ENCODE measurements at places on chromosomes 3 and 15. TPM values are rescaled to one million over a fixed set of nuclear protein-coding genes. Genes with fewer than 3 reads are reported as not detected.

GOLGA8Q gene
- total RNA-seq, result not detected

AGBL1 gene
- total RNA-seq, result not detected

SPINK8 gene
- not detected for total RNA-seq

GMNC gene
- total RNA-seq, result not detected

ECE2 gene
- total RNA-seq, result not detected

WDR72 gene
- 0.03 TPM for total RNA-seq

MKRN2OS gene
- not detected for total RNA-seq

DNA sequence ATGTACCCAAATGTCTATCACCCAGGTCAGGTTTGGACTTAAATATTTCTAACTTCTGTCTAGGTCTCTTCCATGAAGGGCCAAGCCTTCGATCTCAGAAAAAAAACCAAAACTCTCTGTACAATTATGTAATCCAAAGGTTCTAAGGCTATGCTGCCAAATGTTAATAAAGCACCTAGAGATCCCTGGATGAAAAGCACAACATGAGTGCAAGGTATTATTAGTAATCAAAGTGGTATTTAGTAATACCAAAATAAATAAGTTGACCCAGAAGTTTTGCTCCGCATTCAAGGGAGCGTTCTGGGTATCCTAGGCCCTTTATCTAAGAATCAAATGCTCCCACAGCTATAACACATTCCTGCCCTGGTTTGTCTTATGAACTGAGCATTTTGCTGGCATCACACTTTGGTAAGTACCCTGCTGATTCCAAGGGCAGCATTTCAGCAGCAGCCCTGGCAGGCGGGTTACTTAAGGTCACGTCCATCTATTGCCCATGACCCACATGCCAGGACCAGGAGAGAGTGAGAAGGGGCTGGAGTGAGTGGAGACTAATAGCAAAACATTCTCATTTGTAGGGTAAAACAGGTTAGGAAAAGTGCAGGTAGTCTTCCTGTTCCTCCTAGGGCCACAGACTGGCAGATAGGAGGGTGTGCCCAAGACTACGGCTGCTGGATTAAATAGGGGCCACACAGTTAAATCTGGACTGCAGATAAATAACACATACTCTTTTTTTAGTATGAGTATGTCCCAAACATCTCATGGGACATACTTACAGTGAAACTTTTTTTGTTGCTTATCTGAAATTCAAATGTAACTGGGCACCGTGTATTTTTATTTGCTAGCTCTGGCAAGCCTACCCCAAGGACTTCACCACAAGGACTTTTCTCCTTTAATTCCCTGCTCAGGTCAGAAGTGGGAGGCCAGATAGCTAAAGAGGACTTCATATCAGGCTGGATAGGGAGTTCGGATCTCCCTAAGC, 76.0 kb upstream of the SNRK start:
- no peaks in the 10 kb centered on the region for H3K4me1 ChIP-seq
- H3K4me3 ChIP-seq, result no peak overlapping the region
- no peak overlapping the region for H3K27ac ChIP-seq
- no peak for DNase-seq
- H3K36me3 ChIP-seq, result no peaks in the 10 kb centered on the region

DNA sequence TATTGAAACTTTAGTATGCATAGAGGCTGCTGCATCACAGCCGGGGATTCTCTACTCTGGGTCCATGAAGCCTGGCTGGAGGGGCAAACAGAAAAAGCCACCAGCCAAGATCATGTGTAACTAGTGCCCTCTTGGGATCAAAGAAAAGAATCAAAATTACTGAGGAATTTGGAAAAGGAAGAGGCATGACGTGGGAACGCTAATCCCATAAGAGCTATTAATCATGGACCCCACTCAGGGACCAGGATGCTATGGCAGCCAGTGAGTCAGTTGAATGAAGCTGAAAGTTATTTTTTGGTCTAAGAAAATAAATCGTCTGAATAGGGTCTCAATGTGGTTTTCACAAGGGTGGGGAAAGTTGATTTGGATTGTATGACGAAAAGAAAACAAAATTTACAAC, 1165.1 kb downstream of the ROBO2 start:
- no peaks in the 10 kb centered on the region for H3K36me3 ChIP-seq
- no peak for DNase-seq
- no peaks in the 10 kb centered on the region for H3K27me3 ChIP-seq
- no peak overlapping the region for H3K27ac ChIP-seq
- no peak overlapping the region for H3K4me3 ChIP-seq
- H3K4me1 ChIP-seq, result no peaks in the 10 kb centered on the region

GRCh38 chr15:46312133-46312740, 677.4 kb downstream of the SQOR start:
- H3K4me1 ChIP-seq, result no peaks in the 10 kb centered on the region
- no peak overlapping the region for H3K27ac ChIP-seq
- H3K4me3 ChIP-seq, result no peak overlapping the region
- peak; percentile 11 for DNase-seq
- H3K27me3 ChIP-seq, result no peaks in the 10 kb centered on the region
- no peaks in the 10 kb centered on the region for H3K36me3 ChIP-seq

DNA sequence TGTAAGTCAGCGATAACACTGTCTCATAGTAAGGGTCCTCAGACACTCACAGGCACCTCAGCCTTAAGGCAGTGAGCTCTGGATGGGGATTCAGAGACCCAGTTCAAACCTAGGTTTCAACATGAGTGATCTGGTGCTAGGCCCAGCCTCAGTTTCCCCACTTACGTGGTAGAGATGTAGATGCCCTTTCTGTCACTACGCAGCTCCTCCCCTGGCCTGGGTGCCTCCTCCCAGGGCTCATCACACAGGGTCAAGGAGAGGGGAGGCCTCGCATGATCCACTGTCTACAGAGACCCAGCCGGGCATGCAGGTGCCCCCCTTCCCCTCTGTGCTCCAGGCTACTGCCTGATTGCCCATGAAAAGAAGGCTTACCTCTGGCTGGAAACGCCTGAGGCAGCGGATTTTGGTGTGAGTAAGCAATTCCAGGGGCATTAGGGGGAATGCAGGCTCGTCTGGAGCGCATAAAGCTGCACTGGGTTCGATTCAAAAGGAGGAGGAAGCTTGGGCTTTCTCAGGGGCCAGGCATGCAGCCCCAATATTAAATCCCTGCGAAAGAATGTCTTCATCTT, 69.8 kb upstream of the ANKRD34C start:
- no peaks in the 10 kb centered on the region for H3K4me1 ChIP-seq
- H3K27me3 ChIP-seq, result peaks cover 5% of the 10 kb centered on the region
- H3K36me3 ChIP-seq, result no peaks in the 10 kb centered on the region
- DNase-seq, result no peak
- no peak overlapping the region for H3K27ac ChIP-seq
- no peak overlapping the region for H3K4me3 ChIP-seq

DNA sequence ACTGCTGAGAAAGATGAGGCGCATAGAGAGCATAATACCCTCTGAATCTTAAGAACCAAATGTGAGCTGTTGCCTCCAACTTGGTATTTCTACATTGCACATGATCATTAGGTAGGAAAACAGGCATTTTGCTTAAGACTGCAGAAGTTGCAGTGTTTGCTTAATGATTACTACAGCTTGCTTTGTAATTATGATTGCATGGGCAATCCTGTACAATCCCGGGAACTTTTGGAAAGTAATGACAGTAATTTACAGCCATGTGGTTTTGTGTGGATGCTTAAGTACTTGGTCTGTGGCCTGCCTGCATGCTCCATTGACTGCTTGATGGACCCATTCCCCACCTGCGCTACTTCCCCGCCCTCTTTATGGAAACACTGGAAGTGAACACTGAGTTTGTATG, 301.1 kb downstream of the DIPK2A start:
- DNase-seq, result no peak
- H3K4me3 ChIP-seq, result no peak overlapping the region
- H3K27ac ChIP-seq, result no peak overlapping the region
- H3K36me3 ChIP-seq, result no peaks in the 10 kb centered on the region
- no peaks in the 10 kb centered on the region for H3K27me3 ChIP-seq

DNA sequence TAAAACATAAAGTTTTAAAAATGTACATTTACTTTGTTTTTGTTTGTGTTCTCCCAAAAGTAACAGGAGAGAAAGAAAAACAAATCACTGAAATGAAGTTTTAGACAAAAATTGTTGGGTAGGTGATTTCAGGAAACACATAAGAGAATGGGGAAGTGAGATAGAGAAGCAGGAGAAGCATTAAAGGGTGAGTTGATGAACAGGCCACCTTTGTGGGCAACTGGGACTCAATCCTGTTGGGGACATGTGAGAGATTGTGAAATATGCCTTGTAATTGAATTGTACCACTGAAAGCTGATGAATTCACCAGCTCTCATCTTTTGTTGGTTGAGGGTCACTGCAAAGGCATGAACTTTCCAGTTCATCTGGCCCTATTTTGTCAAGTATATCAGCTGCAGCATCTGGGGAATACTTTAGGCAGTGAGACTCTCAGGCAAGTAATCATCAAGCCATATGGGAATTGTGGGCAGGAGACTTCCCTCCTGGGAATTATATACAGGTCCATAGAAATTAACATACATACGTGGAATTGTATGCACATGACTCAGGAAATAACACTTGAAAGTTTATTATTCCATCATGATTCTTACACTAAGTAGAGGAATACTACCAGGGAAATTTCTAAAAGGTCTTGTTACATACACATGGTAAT, 181.0 kb downstream of the ZBBX start:
- no peaks in the 10 kb centered on the region for H3K36me3 ChIP-seq
- DNase-seq, result peak; percentile 3
- H3K4me1 ChIP-seq, result no peaks in the 10 kb centered on the region

DNA sequence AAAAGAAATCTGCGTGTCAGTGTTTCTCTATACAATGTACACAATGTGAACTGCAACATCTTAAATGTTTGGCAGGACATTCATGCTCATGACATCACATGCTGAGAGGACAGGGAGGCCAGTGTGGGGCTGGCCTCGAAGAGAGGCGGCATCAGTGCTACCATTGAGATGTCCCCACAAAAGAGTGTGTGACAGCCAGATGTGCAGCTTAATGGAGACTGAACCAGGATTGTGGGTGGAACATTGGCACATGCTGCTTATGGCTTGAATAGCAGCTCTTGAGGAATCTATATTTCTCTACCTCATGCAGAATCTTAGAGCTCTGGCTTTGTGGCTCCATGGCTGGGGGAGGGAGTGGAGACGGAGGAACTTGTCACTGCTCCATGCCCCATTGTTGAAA, 18.5 kb downstream of the CLDN11 start:
- no peak overlapping the region for H3K4me3 ChIP-seq
- DNase-seq, result no peak
- no peaks in the 10 kb centered on the region for H3K4me1 ChIP-seq
- no peaks in the 10 kb centered on the region for H3K36me3 ChIP-seq

GRCh38 chr3:191020730-191021396, 158.4 kb upstream of the GMNC start:
- H3K27ac ChIP-seq, result no peak overlapping the region
- no peaks in the 10 kb centered on the region for H3K4me1 ChIP-seq
- no peaks in the 10 kb centered on the region for H3K36me3 ChIP-seq
- H3K27me3 ChIP-seq, result no peaks in the 10 kb centered on the region
- no peak overlapping the region for H3K4me3 ChIP-seq

GRCh38 chr15:87874896-87875711, 381.4 kb downstream of the NTRK3 start:
- H3K27me3 ChIP-seq, result no peaks in the 10 kb centered on the region
- no peak overlapping the region for H3K27ac ChIP-seq
- no peak overlapping the region for H3K4me3 ChIP-seq
- H3K4me1 ChIP-seq, result no peaks in the 10 kb centered on the region
- H3K36me3 ChIP-seq, result no peaks in the 10 kb centered on the region

DNA sequence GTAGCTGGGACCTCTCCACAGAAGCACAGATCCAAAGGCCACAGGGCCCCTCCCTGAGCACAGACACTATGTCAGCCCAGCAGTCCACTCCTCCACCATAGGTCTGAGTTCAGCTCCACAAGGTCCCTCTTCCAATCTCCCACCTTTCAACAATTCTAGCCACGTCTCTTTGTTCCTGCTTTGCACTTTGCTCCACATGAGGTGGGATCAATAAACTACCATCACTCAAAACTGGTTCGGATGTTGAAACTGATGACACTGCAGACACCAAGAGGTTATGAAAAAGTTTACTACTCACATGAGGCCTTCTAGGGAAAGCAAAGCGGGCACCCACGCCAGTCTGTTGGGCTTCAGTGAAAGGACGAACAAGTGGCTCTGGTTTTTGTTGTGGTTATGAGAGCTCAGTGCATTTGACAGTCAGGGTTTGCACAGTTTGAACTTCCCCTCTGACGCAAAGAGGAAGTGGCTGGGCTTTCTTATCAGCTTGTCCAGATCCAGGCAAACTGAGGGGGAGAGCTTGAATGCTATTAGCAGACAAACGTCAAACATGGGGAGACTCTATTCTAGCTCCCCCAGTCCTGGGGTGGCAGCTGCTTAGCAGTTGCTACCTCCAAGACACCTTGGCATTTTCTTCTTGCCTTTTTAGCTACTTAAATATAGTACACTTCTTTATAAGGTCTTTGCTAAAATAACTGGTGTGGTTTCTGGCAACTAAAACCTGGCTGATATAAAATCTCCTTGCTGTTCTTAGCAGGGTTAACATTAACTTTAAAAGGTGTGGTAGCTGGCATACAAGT, 37.8 kb downstream of the ZNF445 start:
- peaks cover 25% of the 10 kb centered on the region for H3K4me1 ChIP-seq
- peak overlapping the region; percentile 35 for H3K4me3 ChIP-seq
- peaks cover 1% of the 10 kb centered on the region for H3K36me3 ChIP-seq
- DNase-seq, result peak; percentile 88
- H3K27me3 ChIP-seq, result no peaks in the 10 kb centered on the region

DNA sequence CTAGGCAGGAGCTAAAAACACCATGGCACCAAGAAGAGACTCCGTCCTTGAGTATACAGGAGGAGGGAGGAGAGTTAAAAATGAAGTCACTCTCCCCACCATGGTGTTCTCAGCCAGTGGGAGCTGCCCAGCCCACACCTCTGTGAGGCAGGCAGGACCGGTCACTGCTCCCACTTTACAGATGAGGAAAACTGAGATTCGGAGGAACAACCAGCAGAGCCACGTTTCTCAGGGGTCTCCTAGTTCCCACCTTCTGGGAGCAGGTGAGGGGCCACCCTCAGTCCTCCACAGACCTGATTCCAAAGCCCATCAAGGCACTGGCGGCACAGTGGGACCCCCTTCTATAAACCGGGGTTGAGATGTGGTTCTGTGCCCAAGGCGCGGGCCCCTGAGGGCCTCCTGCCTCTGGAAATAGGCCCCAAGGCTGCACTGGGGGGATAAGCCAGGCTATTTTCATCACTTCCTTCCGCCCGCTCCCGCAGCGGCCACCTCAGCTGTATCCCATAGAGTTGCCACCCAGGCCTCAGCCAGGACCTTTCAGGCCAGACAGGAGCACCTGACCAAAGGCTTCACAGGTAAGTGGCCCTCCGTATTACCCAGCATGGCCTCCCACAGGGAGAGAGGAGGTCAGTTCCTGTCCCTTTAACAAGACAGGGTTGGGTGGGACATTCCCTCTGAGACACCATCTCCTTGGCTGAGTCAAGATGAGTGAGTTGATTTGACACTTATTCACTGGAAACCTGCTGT, at the start of gene GP9:
Gene GP9 (plus strand): TSS at position 504 of the 747 bp plus-strand sequence. CDS start 961 bp downstream, outside the sequence.
- DNase-seq, result no peak
- no peaks in the 10 kb centered on the region for H3K27me3 ChIP-seq
- no peaks in the 10 kb centered on the region for H3K36me3 ChIP-seq
- no peak within 1 kb of the TSS for H3K27ac ChIP-seq
- H3K4me1 ChIP-seq, result 0 out of 2 replicates have a peak, but pooled peaks cover 3% of the 10 kb centered on the region
